ENCODE measurements at places on chromosomes 7 and 10.

DNA sequence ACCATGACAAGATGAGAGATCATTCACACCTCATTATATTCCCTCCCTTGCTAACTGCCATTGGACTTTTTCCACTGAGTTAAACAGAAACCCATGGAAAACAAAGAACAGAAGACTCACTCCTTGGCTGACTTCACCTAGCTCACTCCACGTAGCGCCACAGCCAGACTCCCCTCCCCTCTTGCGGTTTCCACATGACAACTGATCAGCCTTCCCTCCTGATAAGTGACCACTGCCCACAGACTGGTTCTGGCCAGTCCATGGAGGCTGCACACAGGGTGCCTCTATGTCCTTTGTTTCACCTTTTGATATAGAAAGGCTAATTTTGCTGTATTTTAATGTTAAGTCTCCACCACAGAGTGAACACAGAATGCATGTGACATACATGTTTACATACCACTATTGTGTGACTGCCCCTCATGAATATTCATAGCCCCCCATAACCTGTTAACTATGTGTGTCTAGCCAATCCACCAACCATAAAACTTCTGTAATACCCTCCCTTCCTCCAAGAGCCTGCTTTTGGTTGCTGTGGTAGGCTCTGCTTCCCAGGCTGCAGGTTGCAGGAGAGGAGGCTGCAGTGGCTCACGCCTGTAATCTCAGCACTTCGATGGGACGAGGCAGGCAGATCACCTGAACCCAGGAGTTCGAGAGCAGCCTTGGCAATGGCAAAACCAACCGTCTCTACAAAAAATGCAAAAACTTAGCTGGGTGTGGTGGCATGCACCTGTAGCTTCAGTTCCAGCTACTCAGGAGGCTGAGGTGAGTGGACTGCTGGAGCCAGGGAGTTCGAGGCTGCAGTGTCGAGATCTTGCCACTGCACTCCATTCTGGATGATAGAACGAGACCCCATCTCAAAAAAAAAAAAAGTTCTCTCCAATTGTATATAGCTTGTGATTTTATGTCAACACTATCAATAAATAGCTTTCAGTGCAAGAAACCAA, 10.0 kb upstream of the IFIT5 start:
- no peak for DNase-seq

DNA sequence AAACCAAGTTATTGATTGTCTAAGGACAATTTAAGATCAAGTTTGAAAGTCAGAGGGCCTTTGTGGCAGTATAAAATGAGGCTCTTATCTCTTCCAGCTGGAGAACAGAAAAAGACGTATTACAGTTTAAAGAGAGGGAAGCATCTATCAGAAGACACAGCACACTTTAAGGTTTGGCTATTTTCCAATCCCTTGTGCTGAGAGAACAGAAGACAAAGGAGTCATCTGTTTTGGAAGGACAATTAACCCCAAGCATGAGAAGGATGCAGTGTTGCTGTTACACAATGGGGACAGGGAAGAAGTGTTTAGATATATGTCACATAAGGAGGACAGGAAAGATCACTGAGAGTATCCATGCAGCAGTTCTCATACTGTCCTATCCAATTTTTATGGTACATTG, 1224.2 kb upstream of the SORCS1 start:
- peak; percentile 44 for DNase-seq

- peak; percentile 81 for DNase-seq
Observed at GRCh38 chr10:80459047-80459865, 5.1 kb downstream of the TSPAN14 start.

- no peak for DNase-seq
Observed at GRCh38 chr10:123270806-123271205, 116.6 kb downstream of the BUB3 start.

DNA sequence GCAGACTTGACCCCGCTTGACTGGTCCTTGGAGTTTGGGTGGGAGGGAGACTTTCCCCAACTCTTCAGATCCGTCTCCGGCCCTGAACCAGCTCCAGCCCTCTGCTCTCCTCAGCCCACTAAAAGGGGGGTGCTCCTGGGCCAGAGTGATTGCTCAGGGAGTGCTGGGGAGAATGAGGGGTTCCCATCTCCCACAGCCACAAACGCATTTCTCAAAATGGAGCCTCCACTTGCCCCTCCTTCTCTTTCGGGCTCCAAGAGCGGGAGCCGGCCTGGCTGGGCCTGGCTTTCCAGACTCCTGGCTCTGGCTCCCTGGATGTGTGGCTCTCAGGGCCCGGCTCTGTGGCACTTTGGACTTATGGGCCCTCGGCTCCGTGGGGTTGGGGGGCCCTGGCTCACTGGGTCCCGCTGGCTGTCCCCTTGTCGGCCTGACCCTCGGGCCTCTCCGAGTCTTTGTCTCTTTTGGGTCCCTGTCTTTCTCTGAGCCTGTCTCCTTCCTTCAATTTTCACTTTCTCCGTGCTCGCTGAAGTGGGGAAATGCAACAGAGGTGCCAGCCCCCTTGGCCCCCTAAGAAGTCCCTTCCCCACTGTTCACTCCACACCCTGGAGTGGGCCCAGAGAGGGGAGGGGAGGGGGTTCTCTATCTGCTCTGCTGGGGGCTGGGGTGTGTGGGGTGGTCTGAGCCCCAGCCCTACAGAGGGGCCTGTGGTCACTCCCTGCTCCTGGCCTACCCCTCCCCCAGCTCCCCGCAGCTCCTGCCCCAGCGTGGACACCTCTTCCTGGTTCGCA, 713 bp downstream of the LZTS2 start:
- DNase-seq: no peak

DNA sequence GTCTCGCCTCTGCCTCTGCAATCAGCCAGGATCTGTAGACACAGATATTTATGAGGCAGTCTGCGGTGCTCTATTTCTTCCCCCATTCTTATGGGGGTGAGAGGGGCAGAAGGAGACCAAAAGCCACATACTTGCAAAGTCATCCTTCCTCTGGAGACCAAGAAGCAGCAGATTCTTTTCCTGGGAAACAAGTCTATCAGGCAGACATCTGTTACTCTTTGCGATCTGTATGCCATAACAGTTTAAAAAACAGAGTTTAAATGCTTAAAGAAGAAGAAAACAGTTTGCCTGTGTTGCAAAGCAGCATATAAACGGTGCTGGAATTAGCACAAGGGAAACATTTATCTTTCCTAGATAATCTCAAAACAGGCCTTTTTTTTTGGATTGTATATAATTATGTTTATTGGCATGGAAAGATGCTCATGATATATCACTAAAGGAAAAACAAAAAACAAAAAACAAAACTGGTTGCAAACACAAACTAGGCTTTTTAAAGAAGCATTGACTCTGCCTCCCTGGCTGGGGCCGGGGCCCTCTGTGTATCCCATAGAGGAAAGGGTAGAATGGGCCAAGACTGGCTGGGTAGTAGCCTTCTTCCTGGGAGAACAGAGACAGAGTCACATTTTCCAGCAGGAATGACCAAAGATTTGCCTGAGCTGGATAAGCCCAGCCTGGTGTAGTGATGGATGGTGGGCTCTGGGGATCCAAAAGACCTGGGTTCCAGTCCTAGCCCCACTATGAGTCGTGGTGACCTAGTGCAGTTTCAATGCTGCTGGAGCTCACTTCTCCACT, 50.4 kb downstream of the RGS10 start:
- no peak for DNase-seq

GRCh38 chr10:131638049-131638879, 262.5 kb upstream of the PPP2R2D start:
- no peak for DNase-seq

DNA sequence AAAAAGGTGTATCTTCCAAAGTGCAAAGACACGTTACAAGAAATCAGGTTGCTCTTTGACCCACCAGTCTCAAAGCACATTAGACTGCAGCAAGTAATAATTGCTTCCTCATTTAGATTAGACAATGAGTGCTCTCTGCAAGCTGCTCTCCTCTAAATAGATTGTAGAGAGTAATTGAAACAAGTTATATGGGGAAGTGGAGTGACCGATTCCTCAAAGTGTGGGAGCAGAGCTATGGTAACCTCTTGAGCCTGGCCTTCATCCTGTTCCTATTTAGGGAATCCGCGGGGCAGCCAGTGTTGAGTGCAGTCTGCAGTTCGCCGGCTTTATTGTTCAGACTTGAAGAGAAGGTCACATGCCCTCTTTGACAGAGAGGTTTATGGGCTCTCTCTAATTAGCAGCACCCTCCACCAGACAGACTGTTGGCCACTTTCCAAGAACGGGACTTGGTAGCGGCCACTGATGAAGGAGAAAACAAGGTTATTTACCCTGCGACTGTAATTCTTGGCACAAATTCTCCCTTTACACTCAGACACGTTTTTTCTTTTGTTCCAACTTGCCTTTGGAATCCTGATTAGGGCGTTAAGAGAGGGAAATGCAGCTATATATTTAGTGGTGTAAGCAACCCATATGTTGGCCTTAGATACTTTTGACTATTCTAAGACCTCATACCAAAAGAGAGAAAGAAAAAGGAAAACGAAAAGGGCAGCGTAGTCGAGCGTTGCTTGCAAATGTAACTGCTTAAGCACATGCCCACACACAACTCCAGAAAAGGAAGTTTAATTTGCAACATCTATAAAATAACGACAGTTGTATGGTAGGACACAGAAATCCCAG, 107.5 kb downstream of the REEP3 start:
- no peak for DNase-seq

- DNase-seq: no peak
Observed at GRCh38 chr7:17622451-17622850, 317.8 kb downstream of the SNX13 start.

GRCh38 chr10:89310056-89310893, 8.4 kb downstream of the IFIT2 start:
- DNase-seq: no peak

DNA sequence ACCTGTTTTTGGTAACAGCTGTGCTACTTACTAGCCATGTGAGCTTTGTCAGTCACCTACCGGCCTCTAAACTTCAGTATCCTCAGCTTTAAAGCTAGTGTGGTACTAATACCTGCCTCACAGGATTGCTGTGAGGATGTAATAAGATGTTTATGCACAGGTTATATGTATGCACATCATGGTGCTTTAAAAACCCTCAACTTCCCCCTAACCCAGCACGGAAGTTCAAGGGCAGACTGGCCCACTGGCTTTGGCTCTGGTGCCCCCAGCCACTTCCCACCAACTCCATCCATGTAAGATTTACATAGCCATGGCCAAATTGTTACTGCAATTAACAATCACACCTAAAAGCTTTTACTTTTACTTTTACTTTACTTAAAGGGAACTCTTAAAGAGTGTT, 676.0 kb upstream of the GALNT17 start:
- DNase-seq: no peak

DNA sequence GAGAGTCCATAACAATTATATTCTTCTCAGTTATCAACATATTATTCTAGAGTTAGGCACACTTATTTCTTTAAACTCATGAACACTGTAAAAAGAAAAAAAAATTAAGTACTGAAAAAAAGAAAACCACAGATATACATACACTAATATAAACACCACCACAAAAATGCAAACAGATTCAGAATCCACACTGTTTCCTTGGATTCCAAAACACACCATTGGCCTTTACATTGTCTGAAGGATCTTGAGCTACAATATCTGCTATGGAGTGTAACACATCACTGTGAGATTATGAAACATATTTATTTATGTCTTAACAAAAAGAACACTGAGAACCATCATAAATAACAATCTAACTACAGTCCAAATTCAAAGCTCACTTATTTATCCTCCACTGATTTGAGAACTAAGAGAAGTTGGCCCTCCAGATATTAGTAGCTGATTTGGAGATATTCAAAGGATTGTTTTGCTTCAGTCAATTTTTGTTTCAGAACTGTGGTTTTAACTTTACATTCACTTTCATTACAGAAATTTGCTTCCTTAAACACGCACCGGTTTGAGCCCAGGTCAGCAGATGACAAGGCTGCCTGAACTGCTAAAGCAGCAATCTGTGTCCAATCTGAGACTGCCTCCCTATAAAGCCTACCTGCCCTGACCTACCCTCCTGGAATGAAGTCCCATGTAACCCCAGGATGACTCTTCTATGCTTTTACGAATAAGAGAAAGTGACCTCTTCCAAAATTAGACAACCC, 47.0 kb upstream of the CDK1 start:
- no peak for DNase-seq

GRCh38 chr7:135716677-135717238, 11.2 kb downstream of the SLC13A4 start:
- peak; percentile 38 for DNase-seq

DNA sequence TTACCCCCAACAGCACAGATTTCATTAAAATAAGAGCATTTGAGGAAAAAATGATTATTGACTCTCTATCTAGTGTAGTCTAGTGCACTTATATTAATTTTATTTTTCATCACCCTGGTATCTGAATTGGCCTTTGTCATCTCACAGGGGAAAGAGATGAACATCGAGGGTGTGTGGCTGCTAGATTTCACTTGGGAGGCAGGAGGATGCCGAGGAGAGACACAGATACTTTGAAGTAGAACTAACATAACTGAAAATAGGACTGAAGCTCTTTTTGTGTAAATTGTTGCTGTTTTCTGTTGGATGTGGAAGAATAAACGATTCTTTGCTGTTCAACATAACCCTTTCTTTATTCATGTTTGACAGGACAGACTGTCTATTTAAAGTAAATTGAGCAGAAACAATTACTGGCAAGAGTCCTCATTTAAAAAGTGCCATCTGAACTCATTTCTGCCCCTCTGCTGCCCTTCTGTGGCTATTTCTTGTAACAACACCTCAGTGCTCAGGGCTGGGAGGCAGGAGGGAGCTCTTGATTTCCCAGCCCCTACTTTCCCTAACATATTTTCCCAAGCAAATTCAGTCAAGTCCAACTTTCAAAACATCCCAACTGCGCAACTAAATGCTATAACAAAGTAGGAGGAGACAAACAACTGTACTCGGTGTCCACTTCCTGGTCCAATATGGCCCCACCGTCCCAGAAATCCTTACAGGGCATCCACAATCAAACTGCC, 15.6 kb downstream of the LYZL1 start:
- DNase-seq: peak; percentile 84

GRCh38 chr7:48158404-48158803, 12.9 kb upstream of the ABCA13 start:
- DNase-seq: peak; percentile 21

GRCh38 chr7:47153058-47153457, 428.9 kb downstream of the TNS3 start:
- DNase-seq: peak; percentile 53

- DNase-seq: no peak
Observed at GRCh38 chr10:108469940-108470339, 1305.4 kb upstream of the SORCS1 start.

DNA sequence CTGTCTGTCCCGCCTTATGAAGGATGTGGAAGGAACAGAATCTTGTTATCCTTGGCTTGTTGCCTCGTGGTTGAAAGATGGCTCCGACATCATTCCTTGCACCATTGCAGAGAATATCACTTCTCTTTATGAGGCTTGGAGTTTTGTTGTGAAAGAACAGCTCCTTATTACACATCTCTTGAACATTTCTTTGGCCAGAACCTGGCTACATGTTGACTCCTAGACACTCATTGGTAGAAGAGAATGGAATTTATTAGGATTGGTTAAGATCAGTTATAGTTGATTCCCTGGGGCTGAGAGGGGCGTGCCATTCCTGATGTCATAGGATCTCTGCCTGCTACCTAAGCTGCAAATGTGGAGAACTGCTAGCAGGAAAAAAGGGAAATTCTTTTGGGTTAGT, 180.5 kb upstream of the CTBP2 start:
- no peak for DNase-seq

GRCh38 chr10:3828404-3829155, 43.6 kb upstream of the KLF6 start:
- peak; percentile 47 for DNase-seq

- no peak for DNase-seq
Observed at GRCh38 chr10:109647627-109648026, 275.7 kb downstream of the XPNPEP1 start.
